ENCODE measurements at places on chromosomes 4 and X.

DNA sequence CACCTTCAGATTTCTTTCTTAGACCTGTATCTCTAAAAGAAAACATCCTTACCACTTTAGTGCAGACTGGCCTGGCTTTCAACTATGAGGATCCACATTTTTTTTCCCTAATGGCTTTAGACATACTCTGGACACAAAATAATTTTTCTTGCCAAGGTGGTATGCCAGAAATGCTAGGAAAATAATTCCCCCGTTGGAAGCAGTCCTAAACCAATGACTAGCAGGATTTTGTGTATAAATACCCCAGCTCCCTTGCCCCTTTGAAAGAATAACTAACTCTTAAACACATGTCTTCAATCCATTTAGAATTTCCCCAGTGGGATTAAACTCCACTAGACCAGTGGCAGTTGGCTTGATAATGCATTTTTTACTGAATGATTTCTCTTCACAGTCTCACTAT, 500.5 kb upstream of the FTHL17 start:
- DNase-seq: no peak

- no peak for DNase-seq
Observed at GRCh38 chrX:16603822-16604221, 46.1 kb upstream of the S100G start.

- DNase-seq: no peak
Observed at GRCh38 chr4:140315970-140316369, 57.5 kb upstream of the SCOC start.

DNA sequence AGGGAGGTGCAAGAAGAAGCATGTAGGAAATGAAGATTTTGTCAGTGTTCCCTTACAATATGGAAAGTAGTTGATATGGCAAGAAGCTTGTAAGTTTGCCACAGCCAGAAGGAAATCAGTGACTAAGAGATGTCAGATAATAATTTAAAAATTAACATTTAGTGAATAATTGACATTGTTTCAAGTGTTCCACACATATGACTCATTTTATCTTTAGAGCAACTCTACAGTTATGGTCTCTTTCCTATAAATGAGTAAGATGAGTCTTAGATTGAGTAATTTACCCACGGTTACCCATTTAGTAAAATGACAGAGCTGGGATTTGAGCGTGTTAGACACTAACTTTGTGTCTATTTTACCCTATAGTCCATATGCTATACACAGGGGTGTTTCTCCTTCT, 300.3 kb upstream of the IRS4 start:
- no peak for DNase-seq

GRCh38 chr4:122533841-122534240, 77.3 kb upstream of the IL2 start:
- no peak for DNase-seq

DNA sequence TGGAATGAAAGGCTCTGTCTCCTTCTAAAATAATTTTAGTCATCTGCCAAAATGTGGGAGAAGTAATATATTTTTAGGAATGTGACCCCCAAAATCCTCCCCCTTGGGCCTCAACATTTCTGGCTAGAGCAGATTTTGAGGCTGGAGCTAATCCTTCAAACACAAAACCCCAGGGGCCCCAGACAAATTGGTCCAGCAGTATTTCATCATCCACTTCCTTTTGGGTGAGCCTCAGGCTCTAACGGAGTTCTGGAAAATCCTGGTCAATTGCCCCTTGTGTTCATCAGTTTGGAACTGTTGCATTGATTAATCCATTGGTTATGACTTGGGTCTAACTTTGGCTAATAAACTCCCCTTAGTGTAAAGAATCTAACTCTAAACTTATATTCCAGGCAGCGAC, 67.4 kb upstream of the PCDH19 start:
- no peak for DNase-seq

All from GM23248 (cell line).